H54 (cell line): ENCODE measurements at places on chromosomes 5 and 9.

- DNase-seq: no peak
Observed at GRCh38 chr5:79527431-79527830, 13.5 kb upstream of the HOMER1 start.

- no peak for DNase-seq
Observed at GRCh38 chr9:112322701-112323377, 10.6 kb downstream of the PTBP3 start.

- DNase-seq: no peak
Observed at GRCh38 chr5:112412346-112412745, 6.7 kb downstream of the EPB41L4A start.

GRCh38 chr9:121227862-121228261 lies 26.2 kb upstream of the RAB14 start:
- DNase-seq: no peak

DNA sequence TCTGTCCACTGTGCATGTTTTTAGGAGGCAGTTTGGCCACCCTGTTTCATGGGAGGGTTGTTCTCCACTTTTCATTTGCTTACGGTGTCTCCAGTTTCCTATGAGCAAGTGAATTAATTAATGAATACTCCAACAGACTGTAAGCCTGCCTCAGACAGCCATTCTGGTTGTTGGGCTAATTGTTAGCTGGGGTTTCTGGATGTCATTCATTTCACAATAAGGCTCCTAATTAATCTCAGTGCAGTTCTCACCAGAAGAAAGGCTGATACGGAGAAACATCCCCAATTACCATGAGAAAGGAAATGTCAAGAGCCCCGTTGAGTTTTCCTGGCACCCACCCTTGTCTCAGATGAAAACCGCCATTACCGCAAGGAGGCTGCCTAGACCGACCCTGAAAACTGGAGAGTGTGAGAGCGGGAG lies 75.8 kb downstream of the MAP1B start:
- DNase-seq: no peak

DNA sequence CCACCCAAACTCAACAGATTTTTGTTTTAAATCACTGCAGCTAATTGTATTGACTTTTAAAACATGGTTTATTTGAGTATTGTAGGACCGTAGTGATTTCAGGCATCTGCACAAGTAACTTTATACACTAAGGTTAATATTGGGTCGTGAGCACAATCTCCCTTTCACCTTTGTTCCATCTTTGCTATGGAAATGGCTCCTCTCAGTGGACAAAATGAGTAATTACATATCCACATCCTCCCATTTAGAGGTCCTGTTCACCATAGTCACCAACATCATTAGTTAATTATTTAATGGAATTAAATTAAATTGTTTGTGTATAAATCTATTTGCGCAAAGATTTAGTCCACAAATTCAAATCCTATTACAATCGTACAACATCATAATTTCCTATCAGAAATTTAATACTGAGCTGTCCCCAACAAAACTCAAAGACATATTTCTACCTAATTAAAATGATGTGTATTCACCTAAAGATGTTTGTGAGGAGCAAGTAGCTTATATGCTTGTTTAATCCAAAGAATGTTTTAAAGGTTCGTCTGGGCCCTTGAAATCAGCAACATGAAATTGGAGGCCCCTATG lies 173.0 kb upstream of the DAPK1 start:
- peak; percentile 45 for DNase-seq

DNA sequence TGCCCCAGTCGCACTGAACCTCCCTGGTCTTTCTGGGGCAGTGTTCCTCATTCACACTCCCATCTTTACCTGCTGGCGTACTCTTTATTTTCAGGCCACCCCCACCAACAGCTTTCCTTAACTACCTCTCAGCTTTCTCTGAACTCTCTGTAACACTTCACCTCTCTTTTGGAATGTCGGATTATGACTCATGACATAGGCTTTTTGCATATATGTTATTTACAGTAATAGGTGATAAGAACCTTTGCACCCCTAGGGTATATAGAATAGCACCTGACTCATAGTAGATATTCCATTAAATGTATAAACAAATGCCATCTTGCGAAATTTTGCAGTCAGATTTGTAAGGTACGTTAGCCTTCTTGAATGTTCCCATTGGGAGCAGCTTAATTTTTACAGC lies 52.9 kb upstream of the MIER3 start:
- no peak for DNase-seq

DNA sequence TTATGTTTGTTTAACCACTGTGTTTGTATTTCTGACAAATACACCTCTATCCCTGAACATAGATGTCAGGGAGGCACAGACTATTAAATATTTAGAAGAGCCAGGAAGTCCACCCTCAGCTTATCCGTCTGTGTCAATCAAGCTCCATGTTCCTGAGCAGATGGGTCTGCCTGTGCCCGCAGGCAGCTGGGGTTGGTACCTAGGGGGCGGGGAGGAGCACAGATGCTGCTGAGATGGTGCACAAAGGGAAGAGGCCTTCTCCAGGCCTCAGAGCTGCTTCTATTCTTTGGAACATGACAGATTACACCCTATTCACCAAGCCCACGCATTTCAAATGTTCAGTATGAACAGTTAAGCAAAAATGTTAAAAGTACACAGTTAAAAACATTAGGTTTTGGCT lies 142.1 kb downstream of the EPB41L4A start:
- DNase-seq: no peak

GRCh38 chr5:125696762-125697161 lies 726.4 kb upstream of the GRAMD2B start:
- DNase-seq: no peak

DNA sequence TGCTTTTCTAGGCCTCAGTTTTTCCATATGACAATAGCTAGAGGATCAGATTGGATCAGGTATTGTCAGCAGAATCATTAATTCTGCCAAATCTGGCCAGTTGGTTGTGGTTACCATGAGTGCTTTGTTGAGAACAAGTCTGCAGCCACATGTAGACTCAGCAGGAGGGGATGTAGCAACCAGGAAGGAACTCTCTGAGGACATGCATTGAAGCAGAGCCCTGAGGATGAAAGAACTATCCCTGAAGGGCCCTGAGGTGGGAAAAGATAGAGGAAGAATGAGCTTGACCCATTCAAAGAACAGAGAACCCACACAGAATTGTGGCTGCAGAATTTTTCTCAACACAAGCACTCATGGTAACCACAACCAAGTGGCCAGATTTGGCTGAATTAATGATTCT lies 60.1 kb upstream of the AFAP1L1 start:
- no peak for DNase-seq

- no peak for DNase-seq
Observed at GRCh38 chr5:5220901-5221631, 80.9 kb downstream of the ADAMTS16 start.

GRCh38 chr9:127154390-127155191 lies 32.2 kb upstream of the ANGPTL2 start:
- DNase-seq: no peak

GRCh38 chr5:113447498-113448050 lies 12.8 kb upstream of the TSSK1B start:
- no peak for DNase-seq

- DNase-seq: no peak
Observed at GRCh38 chr5:171724468-171725204, 61.0 kb upstream of the SMIM23 start.
